ENCODE measurements at places on chromosomes 5 and 9.
A peak's percentile ranks its signal among the peaks of the same experiment; 100 is the strongest.

DNA sequence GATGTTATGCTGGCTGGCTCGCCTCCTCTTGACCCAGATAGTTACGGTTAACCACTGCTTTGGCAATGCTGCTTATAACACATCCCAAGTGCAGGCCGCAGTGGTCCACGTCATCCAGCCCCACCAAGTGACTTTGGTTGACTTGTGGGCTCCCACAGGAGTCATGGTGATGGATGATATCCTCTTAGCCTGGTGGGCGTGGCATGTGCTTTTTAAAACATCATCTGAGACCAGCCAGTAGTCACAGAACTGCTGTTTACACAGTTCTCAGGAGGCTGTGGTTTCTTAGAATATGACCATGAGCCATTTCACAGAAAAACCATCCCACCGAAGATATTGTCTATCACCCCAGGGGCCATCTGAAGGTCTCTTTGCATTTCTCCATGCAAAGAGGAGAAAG is 216.9 kb downstream of the SH3GL2 start:
- no peak for DNase-seq

DNA sequence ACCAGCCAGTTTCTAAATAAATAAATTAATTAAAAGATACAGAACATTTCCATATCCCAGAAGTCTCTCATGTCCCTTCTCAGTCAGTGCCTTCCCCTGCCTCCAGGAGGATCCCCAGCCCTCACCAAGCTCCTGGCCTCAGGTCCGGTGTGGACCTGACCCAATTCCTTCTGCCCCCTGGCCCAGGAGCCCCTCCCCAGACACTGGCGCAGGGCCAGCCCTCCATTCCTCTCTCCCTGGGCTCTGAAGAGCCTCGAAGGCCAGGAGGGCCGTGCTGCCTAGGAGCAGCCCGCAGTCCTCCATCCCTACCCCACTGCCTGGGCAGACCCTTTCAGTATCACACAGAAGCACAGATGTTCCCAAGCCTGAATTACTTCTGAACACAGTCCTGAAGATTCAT is 61.8 kb upstream of the BARHL1 start:
- no peak for DNase-seq

GRCh38 chr9:116686693-116687073 is 422 bp upstream of the TRIM32 start:
- no peak for DNase-seq

- no peak for DNase-seq
Measured at GRCh38 chr9:135976944-135977343, 15.8 kb upstream of the UBAC1 start.

GRCh38 chr5:69493396-69494133 is 975 bp downstream of the OCLN start:
- no peak for DNase-seq

DNA sequence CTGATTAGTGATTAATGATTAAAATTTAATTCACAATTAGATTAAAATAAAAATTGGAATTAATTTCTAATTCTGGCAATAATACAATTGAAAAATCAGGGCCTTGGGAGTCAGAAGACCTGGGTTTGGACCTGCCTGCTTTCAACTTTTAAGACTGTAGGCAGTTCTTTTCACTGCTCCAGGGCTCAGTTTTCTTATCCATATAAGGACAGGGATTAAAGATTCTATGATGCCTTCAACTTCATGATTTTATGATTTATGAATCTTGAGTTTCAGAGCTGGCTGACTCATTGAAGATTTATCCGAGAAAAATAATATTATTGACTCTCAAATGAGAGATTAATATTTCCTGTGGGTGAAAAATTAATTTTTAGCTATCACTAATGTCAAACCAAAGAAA is 208.6 kb upstream of the ANKH start:
- DNase-seq: no peak

DNA sequence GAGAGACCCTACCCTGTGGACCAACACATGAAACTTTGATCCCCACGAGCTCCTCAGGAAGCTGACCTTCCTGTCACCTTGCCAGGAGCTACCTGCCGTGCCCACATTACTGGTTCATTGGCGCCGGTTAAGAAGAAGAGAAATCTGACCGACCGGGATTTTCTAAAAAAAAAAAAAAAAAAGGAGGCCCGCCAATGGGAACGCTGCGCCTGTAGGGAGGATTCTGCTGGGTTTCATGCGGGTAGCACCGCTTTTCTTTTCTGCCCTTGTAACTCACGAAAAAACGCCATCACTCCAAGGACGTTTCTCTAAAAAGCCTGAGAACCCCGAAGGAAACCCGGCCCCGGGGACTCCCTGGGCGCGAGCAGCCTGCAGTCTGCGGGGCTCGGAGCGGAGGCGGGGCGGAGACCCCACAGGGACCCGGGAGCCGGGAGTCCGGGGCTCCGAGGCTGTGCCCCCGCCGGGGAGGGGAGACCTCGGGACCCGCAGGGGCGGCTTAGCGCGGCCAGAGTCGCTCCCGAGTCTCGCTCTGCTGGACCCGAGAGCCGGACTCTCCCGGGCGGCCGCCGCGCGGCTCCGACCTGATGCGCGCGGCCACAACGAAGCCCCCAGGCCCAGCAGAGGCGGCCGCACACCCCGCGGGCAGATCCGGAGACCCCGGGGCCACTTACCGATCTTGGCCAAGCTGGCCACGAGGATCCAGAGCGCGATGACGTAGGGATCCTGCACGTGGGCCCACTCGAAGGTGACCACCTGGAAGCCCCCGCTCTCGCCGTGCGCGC is 617 bp downstream of the SLC9A3 start:
- DNase-seq: no peak

- no peak for DNase-seq
Measured at GRCh38 chr5:136081217-136081591, 51.4 kb upstream of the SMAD5 start.

DNA sequence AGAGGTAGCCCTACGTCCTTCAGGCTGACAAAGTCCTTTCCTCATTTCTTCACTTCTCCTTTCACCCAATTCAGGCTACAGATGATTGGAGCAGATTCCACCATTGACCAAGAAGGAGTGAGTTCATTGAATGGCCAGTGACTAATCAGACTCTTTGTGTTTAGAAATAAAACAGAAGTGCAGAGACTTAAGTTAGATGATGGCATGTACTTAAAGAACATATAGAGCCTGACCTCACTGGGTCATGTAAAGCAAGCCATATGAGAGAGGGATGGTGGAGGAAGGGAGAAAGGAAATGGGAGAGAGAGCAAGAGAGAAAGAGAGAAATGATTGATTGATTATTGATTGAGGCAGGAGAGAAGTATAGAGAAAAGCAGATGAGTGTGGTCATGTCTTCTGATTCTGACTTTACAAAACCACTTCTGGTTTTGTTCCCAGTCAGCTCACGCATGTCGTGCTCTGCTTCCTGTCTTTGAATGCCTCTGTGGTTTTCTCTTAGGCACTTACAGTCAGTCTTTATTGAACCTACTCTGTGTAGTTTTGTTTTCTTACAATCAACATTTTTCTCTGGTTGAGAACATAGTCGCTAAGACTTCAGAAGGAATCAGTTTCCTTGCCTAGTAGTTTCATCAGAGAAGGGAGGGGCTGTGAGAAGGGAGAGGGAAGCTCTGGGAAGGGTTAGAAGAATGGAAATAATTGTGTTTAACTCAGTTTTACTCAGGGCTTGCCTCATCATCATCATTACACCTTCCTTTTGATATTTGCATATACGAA is 149.2 kb upstream of the KLF9 start:
- peak; percentile 53 for DNase-seq

DNA sequence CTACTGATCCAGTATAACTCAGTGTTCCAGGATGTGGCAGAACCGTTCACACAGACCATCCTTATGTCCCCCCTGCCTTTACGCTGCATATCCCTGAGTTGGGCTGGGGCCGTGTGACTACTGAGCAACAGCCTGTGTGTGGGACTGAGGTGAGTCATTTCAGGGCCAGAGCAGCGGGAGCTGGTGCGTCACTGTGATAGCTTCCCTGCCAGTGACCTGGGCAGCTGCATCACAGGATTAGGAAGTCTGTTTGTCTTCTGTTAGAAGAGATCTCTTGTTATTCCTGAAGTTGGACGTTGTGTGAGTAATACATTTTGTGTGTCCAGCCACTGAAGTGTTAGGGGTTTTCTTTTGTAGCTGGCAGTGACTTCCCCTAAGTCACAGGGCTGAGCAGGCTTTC is 35.6 kb downstream of the TPPP start:
- DNase-seq: no peak

- no peak for DNase-seq
Measured at GRCh38 chr9:401223-401622, 186.6 kb downstream of the DOCK8 start.

- no peak for DNase-seq
Measured at GRCh38 chr9:138060881-138061280, 183.3 kb downstream of the CACNA1B start.

DNA sequence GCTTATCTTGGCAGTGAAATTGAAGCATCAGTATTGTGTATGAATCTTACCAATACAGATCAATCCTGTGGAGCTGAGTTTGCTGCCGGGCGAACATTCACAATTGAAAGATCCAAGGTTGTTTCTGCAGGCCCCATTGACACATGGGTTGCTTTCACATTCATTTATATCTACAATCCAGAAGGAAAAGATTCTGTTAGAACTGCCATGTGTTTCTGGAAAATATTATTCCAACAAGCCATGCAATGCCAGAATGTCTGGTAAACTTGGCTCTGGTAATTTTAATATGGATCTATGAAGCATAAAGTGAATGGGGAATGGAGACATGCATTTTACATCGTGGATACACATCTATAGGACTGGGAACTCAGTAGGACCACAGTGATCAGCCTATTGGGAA is 180.8 kb downstream of the FBN2 start:
- DNase-seq: no peak

GRCh38 chr5:11724940-11725339 is 179.3 kb downstream of the CTNND2 start:
- DNase-seq: no peak

DNA sequence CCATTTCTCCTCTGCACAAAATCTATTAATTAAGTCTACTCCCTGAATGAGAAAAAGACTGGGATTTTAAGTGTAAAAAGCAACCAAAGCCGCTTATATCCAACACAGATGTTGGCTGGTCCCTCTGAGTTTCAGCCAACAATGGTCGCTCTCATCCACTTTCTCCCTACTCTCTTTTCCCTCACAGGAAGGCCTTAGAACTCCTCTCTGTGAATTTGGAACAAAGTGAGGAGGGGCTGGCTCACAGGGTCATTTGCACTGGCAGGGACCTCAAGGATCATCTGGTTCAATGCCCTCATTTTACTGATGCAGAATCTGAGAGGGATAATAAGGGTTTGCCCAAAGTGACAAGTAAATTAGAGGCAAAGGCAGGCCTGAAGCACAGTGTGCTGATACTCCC is 64.0 kb downstream of the DPYSL3 start:
- DNase-seq: no peak

DNA sequence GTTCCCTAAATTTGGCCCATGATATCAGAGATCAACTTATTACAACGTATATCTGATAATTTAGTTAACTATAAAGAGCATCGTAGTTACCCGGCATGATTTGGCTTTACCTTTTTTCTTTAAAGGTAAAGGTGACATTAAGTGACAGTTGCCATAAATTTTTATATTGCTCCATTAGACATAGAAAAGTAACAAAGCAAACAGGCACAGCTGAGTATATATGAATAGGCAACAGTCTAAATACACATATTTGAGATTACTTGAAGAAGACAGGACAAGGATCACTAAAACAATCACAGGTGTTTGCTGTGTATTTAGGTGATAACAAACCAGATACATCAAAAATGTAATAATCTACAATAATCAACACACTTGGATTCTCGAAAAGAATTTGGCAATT is 34.8 kb downstream of the RFX3 start:
- DNase-seq: no peak

DNA sequence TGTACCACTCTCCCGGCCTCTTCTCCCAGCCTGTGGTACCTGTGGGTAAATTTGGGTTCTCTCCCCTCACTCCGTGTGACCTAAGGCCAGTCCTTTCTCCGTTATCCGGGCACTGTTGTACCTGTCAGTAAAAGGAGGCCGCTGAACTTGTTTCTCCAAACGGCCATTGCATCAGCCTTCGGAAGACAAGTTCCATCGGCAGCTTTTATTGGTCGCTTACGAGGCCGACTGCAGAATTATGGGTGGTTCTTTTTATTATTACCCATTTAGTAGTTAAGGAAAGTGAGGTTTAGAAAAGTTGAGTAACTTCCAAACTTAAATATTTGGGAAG is 558 bp downstream of the GRPEL2 start:
- DNase-seq: no peak

- no peak for DNase-seq
Measured at GRCh38 chr5:139676951-139677735, 29.0 kb downstream of the CXXC5 start.
